ENCODE measurements at places on chromosomes 3 and 15.

- no peak overlapping the region for H3K4me3 ChIP-seq
- no peaks in the 10 kb centered on the region for H3K36me3 ChIP-seq
- no peak overlapping the region for H3K27ac ChIP-seq
- H3K4me1 ChIP-seq = no peaks in the 10 kb centered on the region
Observed at GRCh38 chr3:120823156-120823555, 80.6 kb downstream of the GTF2E1 start.

DNA sequence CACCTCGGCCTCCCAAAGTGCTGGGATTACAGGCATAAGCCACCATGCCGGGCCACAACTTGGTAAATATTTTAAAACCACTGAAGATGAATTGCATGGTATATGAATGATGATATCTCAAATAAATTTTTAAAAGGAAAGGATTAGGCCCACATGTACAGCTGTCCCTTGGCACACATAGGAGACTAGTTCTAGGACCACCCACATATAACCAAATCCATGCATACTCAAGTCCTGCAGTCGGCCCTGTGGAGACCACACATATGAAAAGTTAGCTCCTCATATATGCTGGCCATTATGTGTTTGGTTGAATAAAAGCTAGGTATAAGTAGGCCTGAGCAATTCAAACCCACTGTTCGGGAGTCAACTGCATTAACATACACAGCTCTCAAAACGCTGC is 10.6 kb downstream of the CLPX start:
- H3K27me3 ChIP-seq = no peaks in the 10 kb centered on the region
- H3K4me1 ChIP-seq = peaks cover 5% of the 10 kb centered on the region
- H3K4me3 ChIP-seq = no peak overlapping the region

GRCh38 chr3:46132565-46132964 is 75.5 kb downstream of the CCR1 start:
- H3K4me3 ChIP-seq = no peak overlapping the region
- H3K27me3 ChIP-seq = no peaks in the 10 kb centered on the region
- DNase-seq = no peak
- H3K4me1 ChIP-seq = peaks cover 11% of the 10 kb centered on the region

DNA sequence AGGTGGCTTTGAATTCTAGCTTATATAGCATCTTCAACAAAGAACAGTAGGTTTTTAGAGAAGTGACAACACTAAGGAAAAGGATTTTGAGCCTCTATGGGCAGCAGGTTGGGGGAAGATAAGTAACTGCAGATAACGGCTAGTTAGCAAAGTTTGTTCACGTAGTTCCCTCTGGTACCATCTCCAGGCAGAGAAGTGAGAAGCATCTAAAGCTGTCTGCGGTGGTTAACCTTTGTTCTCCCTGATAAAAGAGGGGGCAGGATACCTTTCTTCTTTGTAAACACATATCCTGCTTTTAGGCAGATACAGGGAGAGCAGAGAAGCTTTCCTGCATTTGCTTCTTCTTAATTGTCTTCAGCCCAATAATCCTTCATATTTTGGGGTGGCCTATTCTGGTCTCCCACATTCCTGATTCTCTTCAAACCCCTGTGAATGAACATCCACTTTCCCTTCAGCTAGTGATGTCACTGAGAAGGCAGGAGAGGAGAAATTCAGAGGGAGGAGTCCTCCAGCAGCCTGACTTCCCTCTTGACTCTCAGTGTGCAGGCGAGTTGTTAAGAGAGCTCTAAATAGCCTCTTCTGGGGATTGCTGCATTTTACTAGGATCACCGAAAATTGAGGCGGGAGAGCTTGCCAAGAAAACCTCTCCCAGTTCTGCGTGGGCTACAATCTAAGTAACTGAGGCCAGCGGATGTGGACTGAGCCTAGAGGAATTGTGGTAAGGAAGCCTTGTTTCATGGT is 393.7 kb upstream of the C2CD4B start:
- H3K27me3 ChIP-seq = peaks cover 11% of the 10 kb centered on the region
- H3K36me3 ChIP-seq = no peaks in the 10 kb centered on the region
- no peak overlapping the region for H3K4me3 ChIP-seq

GRCh38 chr15:75181780-75182179 is 19.9 kb upstream of the C15orf39 start:
- no peak overlapping the region for H3K4me3 ChIP-seq
- peaks cover 10% of the 10 kb centered on the region for H3K4me1 ChIP-seq
- no peaks in the 10 kb centered on the region for H3K36me3 ChIP-seq
- H3K27ac ChIP-seq = no peak overlapping the region
- peaks cover 42% of the 10 kb centered on the region for H3K27me3 ChIP-seq

GRCh38 chr3:50464569-50464968 is 38.9 kb downstream of the CACNA2D2 start:
- H3K27me3 ChIP-seq = no peaks in the 10 kb centered on the region
- no peaks in the 10 kb centered on the region for H3K36me3 ChIP-seq
- DNase-seq = no peak
- no peak overlapping the region for H3K4me3 ChIP-seq
- no peak overlapping the region for H3K27ac ChIP-seq

DNA sequence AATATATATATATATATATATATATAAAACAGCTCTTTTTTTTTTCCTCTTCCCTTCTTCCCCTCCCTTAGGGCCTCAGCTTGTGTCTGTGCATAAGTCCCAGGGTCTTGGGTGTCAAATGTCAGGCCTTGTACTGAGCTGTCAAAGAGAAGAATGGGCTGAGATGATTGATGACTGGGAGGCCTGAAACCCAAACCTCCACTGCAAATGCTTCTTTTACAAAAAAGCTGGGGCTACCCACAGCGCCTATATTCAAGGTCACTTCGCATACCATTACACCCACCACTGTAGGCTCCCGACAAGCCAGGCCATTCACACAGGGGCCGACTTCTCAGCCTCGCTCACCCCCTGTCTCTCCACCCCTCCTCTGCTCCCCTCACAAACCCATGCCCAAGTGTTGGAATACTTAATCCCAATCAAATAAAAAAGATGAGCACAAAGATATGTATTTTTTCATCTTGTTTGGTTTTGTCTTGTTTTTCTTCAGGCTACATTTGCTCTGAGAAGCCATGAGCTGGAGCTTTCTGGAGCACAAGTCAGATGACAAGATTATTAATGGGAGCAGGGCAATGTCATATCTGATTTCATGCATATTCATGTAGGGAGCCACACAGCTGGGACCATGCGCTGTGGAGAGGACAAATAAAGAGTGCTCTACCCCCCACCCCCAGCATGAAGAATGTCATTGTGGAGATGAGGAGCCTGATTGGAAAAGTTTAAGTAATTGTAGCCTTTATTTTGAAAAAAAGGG is 614.4 kb upstream of the NR2F2 start:
- no peaks in the 10 kb centered on the region for H3K27me3 ChIP-seq
- DNase-seq = no peak
- H3K36me3 ChIP-seq = no peaks in the 10 kb centered on the region

- peaks cover 31% of the 10 kb centered on the region for H3K36me3 ChIP-seq
- no peak overlapping the region for H3K4me3 ChIP-seq
- H3K4me1 ChIP-seq = no peaks in the 10 kb centered on the region
- H3K27ac ChIP-seq = no peak overlapping the region
- peaks cover 38% of the 10 kb centered on the region for H3K27me3 ChIP-seq
Observed at GRCh38 chr3:119120480-119120879, 25.5 kb upstream of the TEX55 start.

DNA sequence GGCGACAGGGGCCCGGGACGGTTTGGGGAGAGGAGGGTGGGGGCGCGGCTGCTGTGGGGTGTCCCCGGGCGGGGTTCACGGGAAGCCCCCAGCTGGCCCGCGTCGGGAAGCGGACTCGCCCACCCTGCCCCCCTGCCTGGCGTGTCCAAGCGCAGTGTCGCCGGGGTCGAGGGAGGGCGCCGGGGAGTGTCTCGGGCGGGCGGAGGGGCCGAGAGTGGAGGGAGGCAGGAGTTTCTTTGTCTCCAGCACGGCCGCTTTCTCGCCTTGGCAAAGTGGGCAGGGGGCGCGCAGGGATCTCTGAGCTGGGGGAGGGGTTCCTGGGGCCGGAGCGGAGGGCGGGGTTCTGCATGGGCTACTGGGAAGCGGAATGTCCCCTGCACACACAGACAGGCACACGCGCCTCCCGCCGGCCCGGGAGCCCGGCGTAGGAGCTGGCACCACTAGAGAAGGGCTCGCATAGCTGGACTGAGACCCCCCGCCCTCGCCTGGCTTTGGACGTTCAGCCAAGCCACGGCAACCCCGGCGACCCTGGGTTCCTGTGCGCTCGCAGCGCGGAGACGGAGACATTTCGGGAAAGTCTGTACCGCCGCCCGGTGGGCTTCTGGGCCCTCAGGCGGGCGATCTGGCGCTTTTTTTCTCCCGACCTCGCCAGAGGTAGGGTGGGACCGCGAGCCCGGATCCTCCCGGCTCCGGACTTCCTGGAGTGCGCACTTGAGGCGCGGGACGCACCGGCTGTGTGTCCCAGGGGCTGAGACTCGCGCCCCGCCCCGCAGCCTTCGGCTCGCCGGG is 822 bp downstream of the ST8SIA2 start:
- peaks cover 50% of the 10 kb centered on the region for H3K27me3 ChIP-seq
- H3K4me1 ChIP-seq = peaks cover 11% of the 10 kb centered on the region
- H3K4me3 ChIP-seq = no peak overlapping the region
- H3K36me3 ChIP-seq = no peaks in the 10 kb centered on the region

- DNase-seq = no peak
- H3K27ac ChIP-seq = no peak overlapping the region
- H3K36me3 ChIP-seq = no peaks in the 10 kb centered on the region
Observed at GRCh38 chr3:24320601-24321000, 174.0 kb downstream of the THRB start.

DNA sequence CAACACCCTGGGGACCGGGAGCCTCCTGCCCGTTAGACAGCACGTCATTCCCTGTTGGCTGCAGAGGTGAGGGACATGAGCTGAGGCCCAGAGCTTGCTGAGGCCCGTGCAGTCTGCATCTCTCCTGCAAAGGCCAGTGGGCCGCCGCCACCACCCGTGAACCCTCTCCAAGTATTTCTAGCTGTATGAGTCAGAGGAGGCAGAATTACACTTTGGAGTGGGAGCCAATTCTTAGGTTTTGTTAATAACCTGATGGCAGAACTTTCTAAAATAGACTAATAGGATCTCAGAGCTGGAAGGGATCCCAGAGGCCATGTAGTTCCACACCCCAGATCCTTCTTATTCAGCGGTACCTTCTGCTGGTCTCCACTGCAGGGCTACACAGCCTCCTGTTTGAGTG is 335.2 kb upstream of the CTDSPL start:
- H3K27me3 ChIP-seq = no peaks in the 10 kb centered on the region
- H3K4me3 ChIP-seq = no peak overlapping the region
- no peaks in the 10 kb centered on the region for H3K4me1 ChIP-seq
- H3K36me3 ChIP-seq = no peaks in the 10 kb centered on the region
- no peak for DNase-seq

DNA sequence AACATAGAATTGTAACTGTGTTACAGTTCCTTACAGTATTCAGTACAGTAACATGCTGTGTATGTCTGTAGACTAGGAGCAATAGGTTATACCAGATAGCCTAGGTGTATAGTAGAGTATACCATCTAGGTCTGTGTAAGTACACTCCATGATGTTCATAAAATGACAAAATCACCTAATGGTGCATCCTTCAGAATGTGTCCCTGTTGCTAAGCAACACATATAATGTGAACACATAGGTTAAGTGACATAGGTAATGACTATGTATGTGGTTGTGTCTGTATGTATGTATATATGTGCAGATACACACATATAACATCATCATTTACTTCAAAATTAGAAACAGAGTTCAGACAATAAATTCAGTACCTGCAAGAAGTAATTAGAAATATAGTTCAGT is 146.8 kb upstream of the GAP43 start:
- peaks cover 2% of the 10 kb centered on the region for H3K4me1 ChIP-seq
- H3K27ac ChIP-seq = no peak overlapping the region
- no peak for DNase-seq
- H3K27me3 ChIP-seq = no peaks in the 10 kb centered on the region
- H3K36me3 ChIP-seq = no peaks in the 10 kb centered on the region
- no peak overlapping the region for H3K4me3 ChIP-seq

GRCh38 chr3:170889630-170890029 is 18.8 kb downstream of the EIF5A2 start:
- DNase-seq = no peak
- no peak overlapping the region for H3K27ac ChIP-seq
- no peaks in the 10 kb centered on the region for H3K27me3 ChIP-seq

- no peak overlapping the region for H3K4me3 ChIP-seq
- H3K36me3 ChIP-seq = no peaks in the 10 kb centered on the region
- DNase-seq = no peak
- no peaks in the 10 kb centered on the region for H3K4me1 ChIP-seq
- H3K27me3 ChIP-seq = no peaks in the 10 kb centered on the region
Observed at GRCh38 chr3:166446291-166446690, 609.1 kb upstream of the BCHE start.

GRCh38 chr3:99071096-99071495 is 169.6 kb upstream of the DCBLD2 start:
- H3K27ac ChIP-seq = no peak overlapping the region
- DNase-seq = no peak
- H3K27me3 ChIP-seq = no peaks in the 10 kb centered on the region

DNA sequence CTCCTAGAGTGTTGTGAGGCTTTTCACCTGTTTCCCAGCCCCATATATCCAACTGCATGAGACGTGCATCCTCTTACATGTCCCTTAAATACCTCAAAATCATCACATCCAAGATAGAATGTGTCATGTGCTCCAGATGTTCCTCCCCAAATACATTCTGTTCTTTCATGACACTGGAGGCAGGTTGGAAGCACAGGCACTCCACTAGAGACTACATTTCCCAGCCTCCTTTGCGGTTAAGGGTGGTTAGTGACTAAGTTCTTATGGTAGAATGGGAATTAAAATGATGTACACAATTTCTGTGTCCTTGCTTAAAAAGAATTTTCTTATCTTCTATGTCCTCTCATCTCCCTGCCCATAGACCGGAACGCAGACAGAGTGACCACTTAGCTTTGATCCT is 34.3 kb downstream of the TMEM40 start:
- H3K4me1 ChIP-seq = peaks cover 5% of the 10 kb centered on the region
- H3K36me3 ChIP-seq = no peaks in the 10 kb centered on the region
- DNase-seq = no peak
- H3K27ac ChIP-seq = no peak overlapping the region

DNA sequence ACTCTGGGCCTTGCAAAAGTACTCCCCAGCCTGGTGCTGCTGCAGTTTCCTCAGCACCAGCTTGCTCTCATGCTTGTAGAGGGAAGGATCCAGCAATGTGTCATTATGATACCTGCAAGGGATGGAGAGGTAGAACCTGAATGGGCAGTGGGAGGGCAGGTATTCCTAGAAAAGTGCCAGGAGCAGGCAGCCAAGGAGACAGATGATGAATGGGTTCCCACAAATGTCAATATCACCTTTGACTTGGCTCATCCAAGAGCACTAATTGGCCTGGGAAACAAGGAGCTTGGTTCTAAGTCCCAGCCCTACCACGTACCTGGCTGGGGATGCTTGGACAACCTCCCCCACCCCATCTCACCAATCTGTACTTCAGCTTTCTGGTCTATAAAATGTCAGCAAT is 9.4 kb downstream of the CILP start:
- H3K36me3 ChIP-seq = no peaks in the 10 kb centered on the region
- H3K4me1 ChIP-seq = no peaks in the 10 kb centered on the region
- H3K4me3 ChIP-seq = no peak overlapping the region
- H3K27me3 ChIP-seq = no peaks in the 10 kb centered on the region
- no peak for DNase-seq
